ENCODE measurements at places on chromosomes 1 and 21.

- DNase-seq, result no peak
These were observed 26.0 kb downstream of the ADGRL4 start for GRCh38 chr1:78980511-78980910.

- DNase-seq, result no peak
These were observed 131.1 kb downstream of the NFIA start for GRCh38 chr1:61213245-61214011.

GRCh38 chr1:69871412-69871811 lies 303.7 kb downstream of the LRRC7 start:
- no peak for DNase-seq

DNA sequence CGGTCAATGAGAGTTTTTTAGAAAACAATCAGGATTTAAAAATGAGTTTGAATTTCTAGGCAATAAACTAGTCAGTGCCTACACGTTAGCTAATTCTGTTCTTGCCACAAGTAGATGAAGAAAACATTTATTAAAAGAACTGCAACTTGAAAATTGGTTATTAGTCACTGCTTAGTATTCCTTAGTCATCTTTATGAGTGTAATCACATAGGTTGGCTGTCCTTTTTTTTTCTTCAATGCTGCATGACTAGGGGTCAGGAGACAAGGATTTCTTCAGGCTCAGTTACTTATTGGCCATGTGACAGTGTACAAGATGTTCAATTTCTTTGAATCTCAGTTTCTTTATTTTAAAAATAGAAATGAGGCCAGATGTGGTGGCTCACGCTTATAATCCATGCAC lies 17.1 kb downstream of the SOAT1 start:
- no peak for DNase-seq

- peak; percentile 18 for DNase-seq
These were observed 13.8 kb downstream of the PARK7 start for GRCh38 chr1:7975212-7975865.

DNA sequence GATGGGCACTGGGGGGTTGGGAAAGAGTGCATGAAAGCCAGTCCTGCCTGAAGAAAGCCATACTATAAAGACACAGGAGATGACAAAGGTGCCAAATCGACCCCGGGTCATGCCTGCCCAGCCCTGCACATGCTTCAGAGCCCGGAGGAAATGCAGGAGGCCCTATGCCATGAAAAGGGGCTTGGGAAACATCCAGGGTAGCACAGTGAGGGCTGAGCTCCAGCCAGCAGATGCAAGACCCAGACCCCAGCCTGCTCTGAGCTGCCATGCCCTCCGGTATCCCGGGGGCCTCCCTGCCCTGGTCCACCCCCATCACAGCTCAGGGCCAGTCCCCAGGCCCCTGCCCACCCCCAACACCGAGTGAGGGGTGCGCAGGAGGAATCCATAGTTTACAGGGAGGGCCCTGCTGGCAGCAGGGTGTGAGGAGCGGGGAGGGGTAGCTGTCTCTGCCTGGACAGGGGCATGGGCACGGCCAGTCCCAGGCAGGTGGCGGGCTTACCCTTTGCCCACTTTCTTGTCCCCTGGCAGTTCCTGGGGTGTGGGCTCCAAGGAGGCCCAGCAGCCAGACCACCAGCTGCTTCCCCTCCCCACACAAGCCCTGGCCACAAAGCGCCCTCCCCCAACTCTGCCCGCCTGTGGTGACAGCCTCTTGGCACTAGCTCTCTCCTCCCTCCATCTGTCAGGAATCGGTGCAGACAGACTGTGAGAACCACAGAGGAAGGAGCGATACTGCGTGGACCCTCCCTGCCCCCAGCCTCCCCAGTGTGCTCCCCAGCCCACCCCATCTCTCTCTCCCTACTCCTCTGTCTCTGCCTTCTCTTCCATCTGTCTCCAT lies 16.8 kb downstream of the LRP8 start:
- no peak for DNase-seq

DNA sequence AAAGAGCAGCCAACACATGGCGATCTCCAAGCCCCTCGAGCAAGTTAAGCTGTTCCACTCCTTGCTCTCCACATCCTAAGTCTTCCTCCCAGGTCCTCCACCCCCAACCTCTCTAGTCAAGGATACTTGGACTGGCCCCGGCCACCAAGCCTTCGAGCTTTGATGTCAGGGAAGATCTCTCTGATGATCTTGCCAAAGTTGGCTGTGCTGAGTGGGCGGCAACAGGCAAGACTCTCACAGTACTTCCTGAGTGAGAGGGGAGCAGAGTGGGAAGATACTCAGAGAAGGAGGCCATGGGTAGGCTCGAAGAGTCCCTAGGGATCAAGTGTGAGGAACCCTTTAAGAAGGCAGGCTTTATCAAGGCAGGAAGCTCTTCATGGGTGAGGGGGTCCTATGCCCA lies 2.8 kb downstream of the RFX5 start:
- DNase-seq, result no peak

- no peak for DNase-seq
These were observed 94.7 kb upstream of the ACTRT2 start for GRCh38 chr1:2926447-2927055.

DNA sequence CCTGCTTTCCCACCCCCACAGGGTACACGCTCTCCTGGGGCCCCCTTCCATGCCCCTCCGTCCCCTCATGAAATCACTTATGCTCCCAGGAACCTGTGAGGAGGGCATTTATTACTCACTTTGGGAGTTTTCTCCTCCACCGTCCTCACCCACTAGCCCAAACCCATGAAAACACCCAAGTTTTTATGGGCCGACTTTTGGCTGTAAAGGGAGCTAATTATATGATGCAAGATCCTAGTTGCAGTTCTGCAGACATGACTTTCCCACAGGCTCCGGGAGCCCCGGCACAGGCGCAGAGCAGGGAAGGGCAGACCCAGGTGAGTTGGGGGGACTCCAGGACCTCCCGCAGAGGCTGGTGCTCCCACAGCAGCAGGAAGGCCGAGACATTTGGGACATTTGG lies 29.7 kb downstream of the EPHA2 start:
- no peak for DNase-seq

- DNase-seq, result no peak
These were observed 421.8 kb downstream of the PTBP2 start for GRCh38 chr1:97143236-97143882.

GRCh38 chr1:183467687-183468086 lies 4.6 kb upstream of the SMG7 start:
- no peak for DNase-seq

GRCh38 chr21:37117204-37117603 lies 44.1 kb downstream of the TTC3 start:
- DNase-seq, result no peak

GRCh38 chr1:109170035-109170764 lies 43.5 kb upstream of the SARS1 start:
- DNase-seq, result no peak

DNA sequence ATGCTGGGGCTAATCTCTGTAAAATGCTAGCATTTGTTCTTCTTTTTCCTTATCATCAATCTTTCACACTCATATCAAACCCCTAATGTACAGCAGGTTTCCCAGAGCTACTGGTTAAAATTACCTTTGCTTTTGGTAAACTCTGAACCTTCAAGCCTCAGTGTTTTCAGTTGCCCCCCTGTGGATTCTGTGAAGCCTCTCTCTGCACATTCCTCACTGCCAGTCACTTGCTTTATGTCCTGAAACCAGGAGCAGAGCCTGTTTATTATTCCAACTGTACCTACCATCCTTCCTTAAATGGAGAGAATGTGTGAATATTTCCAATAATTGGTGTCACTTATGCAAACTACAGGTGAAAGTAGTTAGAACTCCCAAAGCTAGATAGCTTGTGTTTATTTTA lies 134.2 kb downstream of the NEK7 start:
- no peak for DNase-seq

- no peak for DNase-seq
These were observed 14.3 kb downstream of the KCNT2 start for GRCh38 chr1:196593955-196594354.

- DNase-seq, result no peak
These were observed 355.9 kb upstream of the ADGRL4 start for GRCh38 chr1:79362470-79362869.

- no peak for DNase-seq
These were observed 32.4 kb downstream of the KCNN3 start for GRCh38 chr1:154837672-154838171.

DNA sequence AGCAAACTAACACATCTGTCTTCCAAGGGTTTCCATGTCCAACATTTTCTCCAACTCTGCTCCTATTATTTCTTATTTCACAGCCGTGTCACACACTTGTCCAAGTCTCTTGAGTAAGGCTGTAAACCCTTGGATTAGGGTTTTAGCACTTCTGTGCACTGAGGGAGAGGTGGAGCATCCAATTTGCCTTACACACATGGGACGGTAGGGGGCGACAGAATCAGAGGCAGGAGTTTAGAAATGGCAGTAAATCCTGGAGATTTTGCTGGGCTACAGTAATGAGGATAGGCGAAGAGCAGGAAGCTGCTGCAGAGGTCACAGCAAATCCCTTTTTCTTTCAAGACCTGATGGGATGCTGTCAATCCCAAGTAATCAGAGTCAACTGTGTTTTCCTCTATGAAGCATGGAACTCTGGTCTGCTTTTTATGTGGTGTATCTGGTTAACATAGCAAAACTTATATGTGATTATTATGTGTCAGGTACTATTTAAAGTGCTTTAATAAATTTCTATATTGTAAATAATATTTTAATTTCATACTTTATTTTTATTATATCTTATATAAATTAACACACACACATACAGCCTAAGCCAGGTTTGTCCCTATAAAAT lies 15.4 kb upstream of the LCE5A start:
- peak; percentile 44 for DNase-seq

DNA sequence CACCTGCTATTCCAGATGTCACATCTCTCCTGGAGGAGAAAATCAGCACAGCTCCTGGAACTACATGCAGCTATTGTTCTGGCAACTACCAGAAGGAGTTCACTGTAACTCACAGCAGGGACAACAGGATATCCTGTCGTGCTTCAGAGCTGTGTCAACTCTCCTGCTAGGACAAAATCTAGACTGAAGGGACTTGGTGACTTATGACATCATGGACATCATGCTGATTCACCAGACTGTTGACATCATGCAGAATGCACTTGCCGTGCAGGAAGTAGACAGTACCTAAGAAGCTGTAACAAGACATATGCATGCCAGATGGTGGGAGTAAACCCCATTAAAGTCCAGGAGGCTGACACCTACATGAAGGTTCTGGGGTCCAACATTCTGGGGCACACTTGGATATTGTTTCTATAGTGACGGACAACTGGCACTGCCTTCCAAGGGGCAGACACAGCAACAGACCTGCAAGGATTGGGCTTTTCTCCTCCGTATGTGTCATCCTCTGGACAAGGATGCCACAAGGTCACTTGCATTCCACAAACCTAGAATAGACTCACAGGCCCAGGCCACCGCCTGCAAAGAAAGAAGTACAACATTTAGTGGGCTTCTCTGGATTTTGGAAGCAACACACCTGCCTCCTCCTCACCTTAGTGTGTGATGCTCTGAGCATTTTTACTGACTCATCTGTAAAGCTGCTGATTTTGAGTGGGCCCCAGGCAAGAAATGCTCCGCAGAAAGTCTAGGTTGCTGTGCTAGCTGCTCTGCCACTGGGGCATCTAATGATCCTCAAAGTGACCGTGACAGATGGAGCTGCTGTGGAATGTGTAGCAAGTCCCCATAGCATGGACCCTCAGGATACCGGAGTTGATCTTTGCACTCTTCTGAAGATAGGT lies 249.2 kb downstream of the MATN1 start:
- DNase-seq, result no peak

GRCh38 chr1:52059888-52060287 lies 3.8 kb downstream of the BTF3L4 start:
- no peak for DNase-seq

DNA sequence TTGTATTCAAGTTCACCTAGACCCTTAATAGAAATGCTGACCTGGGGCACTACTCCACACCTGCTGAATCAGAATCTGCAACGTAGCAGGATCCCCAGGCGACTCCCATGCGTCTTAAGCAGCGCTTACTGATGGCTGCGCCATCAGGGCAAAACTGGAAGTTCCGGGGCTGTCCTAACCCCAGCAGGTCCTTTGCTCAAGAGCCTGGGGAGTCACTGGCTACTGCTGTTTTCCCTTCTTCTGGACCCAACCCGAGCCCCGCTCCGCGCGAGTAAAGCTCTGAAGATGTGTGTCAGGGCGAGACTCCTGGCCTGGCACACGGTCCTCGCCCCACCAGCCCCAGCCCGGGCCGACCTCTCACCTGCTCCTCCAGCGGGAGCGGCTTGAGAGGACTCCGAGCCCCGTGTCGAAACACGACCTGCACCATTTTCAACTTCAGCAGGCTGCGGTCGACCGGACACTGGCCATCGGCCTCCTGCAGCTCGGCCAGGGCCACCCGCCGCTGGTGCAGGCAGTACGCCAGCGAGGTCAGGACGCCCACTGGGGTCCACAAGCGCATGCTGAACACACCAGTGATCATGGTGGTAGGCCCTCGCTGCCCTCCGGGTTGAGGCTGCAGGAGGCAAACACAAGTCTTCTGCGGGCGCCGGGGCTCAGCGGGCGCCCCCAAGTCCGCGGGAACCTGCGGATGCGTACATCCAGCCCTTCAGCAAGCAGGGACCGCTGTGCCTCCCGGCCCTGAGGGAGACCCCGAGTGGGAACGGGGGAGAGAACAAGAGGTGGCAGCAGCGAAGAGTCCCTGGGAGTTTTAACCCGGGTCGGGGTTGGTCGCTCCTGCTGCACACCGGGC lies 630 bp downstream of the ACP6 start:
- DNase-seq, result peak; percentile 23

GRCh38 chr1:217660353-217661062 lies 29.4 kb downstream of the SPATA17 start:
- DNase-seq, result no peak

DNA sequence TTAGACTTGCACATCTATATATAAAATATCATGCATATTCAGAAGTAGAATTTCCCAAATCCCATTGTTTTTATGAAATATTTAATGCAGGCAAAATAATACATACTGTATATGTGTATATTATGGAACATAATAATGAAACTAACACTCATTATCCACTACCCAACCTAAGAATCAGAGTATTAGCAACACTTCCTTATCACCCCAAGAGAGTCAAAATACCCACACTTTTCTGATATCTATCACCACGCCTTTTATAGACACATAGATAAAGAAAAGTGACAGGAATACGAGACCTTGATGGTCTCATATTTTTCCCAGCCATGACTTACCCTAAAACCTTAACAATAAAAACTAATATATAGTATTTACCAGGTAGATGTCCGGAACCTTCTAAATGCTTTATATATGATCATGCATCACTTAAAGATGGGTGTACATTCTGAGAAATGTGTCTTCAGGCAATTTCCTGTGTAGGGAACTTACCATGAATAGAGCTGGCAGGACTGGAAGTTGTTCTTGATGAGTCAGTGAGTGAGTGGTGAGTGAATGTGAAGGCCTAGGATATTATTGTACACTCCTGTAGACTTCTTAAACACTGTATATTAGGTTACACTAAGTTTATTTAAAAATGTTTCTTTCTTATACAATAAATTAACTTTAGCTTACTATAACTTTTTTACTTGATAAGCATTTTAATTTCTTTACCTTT lies 45.5 kb downstream of the TNFSF4 start:
- no peak for DNase-seq

- DNase-seq, result no peak
These were observed 151.9 kb downstream of the MAGI3 start for GRCh38 chr1:113542221-113542701.

- no peak for DNase-seq
These were observed 106.8 kb downstream of the EPHB2 start for GRCh38 chr1:22817462-22817861.

GRCh38 chr1:228841632-228842031 lies 106.4 kb downstream of the RHOU start:
- DNase-seq, result no peak
